ENCODE measurements at places on chromosomes 3 and 15. TPM values are rescaled to one million over a fixed set of nuclear protein-coding genes. Genes with fewer than 3 reads are reported as not detected.

- no peaks in the 10 kb centered on the region for H3K4me1 ChIP-seq
- H3K27ac ChIP-seq: no peak overlapping the region
- no peaks in the 10 kb centered on the region for H3K36me3 ChIP-seq
- no peaks in the 10 kb centered on the region for H3K27me3 ChIP-seq
- DNase-seq: no peak
These were observed 76.2 kb downstream of the CCK start for GRCh38 chr3:42189736-42190135.

The PFN2 gene
- total RNA-seq: 40.3 TPM

The NPAP1 gene
- not detected for total RNA-seq

- no peak overlapping the region for H3K4me3 ChIP-seq
- no peak for DNase-seq
- H3K27me3 ChIP-seq: no peaks in the 10 kb centered on the region
- H3K27ac ChIP-seq: no peak overlapping the region
These were observed 123.4 kb downstream of the ATP10A start for GRCh38 chr15:25739687-25740121.

DNA sequence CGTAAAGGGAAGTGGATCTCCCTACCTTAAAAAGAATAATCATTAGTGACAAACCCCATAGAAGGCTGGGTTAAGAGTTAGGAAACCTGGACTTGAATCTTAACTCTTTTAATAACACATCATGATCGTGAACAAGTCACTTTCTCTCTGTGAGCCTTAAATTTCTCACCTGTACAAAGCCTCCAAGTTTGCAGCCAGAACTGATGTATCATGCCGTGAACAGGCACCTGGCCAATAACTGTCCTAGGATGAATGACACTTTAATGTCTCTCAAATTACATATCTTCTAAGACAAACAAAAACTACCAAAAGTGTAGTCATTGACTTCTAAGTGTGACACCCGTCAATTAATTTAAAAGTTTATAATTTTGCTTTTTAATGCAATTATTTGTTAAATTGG lies 3.9 kb downstream of the UPK1B start:
- H3K27ac ChIP-seq: no peak overlapping the region
- no peaks in the 10 kb centered on the region for H3K4me1 ChIP-seq
- no peaks in the 10 kb centered on the region for H3K27me3 ChIP-seq

DNA sequence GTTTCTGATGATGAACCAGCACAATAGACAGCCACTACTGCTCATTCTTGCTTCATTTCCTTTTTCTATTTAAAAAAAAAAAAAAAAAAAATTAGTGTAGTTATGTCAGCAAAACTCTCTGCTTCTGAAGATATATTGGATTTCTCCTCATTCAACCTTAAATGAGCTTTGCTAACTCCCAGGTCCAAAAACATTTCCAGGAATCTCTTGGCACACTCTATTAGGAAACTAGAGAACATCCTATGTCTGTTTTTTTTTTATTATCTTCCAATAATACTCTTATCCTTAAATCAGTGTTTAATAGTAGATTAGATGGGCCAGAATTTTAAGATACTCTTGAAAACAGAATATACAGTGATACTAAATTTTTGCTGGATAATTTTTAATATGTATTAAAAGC lies 398.0 kb downstream of the NAALADL2 start:
- no peaks in the 10 kb centered on the region for H3K4me1 ChIP-seq
- no peaks in the 10 kb centered on the region for H3K27me3 ChIP-seq
- H3K4me3 ChIP-seq: no peak overlapping the region
- no peaks in the 10 kb centered on the region for H3K36me3 ChIP-seq
- DNase-seq: no peak

DNA sequence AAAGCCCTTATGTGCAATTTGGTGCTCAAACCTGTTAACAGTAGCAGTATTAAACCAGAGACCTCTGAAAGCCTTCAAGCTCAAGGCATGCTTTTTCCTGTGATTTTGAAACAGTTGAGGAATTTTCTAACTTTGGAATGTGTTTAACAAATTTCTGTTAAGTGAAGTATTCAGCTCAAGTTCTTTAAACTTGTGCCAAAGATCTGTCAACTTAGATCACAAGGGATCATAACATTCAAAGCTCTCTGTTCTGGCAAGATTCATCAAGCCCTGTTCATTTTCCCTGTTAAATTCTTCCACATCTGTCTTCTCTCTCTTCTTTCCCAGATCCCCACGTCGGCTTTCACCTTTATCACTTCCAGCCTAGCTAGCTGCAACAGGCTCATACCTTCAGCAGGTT lies 28.8 kb upstream of the RYK start:
- H3K4me3 ChIP-seq: no peak overlapping the region
- DNase-seq: no peak
- no peaks in the 10 kb centered on the region for H3K36me3 ChIP-seq

DNA sequence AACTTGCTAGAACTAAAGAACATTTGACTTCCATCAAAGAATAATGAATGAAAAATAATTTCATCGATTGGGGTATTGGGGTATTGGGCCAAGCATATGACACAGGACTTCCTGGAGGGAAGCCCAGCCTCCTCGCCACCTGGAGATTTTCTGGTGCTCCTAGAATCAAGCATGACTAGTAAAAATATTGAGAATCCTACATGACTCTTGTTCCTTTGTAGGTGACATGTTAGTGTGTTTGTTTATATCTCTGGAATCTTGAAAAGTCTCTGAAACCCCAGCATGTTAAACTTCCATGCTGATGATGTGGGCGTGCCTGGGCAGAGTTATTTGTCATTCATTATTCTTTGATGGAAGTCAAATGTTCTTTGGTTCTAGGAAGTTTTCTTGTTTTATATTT lies 90.1 kb upstream of the EPHB3 start:
- H3K4me1 ChIP-seq: no peaks in the 10 kb centered on the region
- no peaks in the 10 kb centered on the region for H3K27me3 ChIP-seq
- H3K27ac ChIP-seq: no peak overlapping the region
- no peak for DNase-seq
- no peak overlapping the region for H3K4me3 ChIP-seq

DNA sequence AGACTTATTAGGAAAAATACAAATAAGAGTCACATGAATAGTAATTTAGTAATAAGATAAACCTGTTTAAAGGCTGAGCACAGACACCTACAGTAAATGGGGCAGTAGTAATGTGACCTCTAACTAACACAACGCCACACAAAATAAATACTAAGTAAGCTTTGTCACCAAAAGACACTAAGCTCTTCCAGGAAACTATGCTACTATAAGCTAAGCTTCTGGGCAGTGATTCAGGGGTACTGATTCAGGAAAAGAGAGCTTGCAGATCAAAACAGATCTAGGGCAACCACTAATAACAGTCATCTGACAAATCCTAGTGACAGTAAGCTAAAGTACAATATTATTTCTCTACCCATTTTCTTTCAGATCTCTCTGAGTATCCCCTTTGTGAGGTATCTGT lies 68.8 kb downstream of the PLOD2 start:
- DNase-seq: no peak
- no peaks in the 10 kb centered on the region for H3K36me3 ChIP-seq
- H3K27me3 ChIP-seq: no peaks in the 10 kb centered on the region

The CTDSPL2 gene
- total RNA-seq: 43.0 TPM

The ANKRD63 gene
- total RNA-seq: not detected

The ZNF385D gene
- 1.5 TPM for total RNA-seq

- no peak overlapping the region for H3K27ac ChIP-seq
- H3K4me3 ChIP-seq: no peak overlapping the region
- DNase-seq: no peak
- no peaks in the 10 kb centered on the region for H3K27me3 ChIP-seq
These were observed 1.9 kb downstream of the OSBPL10 start for GRCh38 chr3:31979001-31979697.
